Aorta (tissue), 5 donors: ENCODE measurements at places on chromosomes 3 and 15. TPM values are rescaled to one million over a fixed set of nuclear protein-coding genes. Genes with fewer than 3 reads are reported as not detected.

GOLGA6B gene
- total RNA-seq, result not detected

ZWILCH gene
- 5.8 TPM for total RNA-seq

ACTRT3 gene
- total RNA-seq, result 2.1 TPM

PCSK6 gene
- 11.2 TPM for total RNA-seq

SH2D7 gene
- not detected for total RNA-seq

GLCE gene
- total RNA-seq, result 8.1 TPM

GOLGA8G gene
- total RNA-seq, result not detected

SLC9C1 gene
- 0.81 TPM for total RNA-seq

OXSR1 gene
- 42.0 TPM for total RNA-seq

CLDN18 gene
- total RNA-seq, result not detected

SNTN gene
- total RNA-seq, result not detected
